ENCODE measurements at places on chromosomes 13 and 19.

GRCh38 chr19:8505680-8506401 is 3.4 kb upstream of the PRAM1 start:
- peak; percentile 74 for DNase-seq

DNA sequence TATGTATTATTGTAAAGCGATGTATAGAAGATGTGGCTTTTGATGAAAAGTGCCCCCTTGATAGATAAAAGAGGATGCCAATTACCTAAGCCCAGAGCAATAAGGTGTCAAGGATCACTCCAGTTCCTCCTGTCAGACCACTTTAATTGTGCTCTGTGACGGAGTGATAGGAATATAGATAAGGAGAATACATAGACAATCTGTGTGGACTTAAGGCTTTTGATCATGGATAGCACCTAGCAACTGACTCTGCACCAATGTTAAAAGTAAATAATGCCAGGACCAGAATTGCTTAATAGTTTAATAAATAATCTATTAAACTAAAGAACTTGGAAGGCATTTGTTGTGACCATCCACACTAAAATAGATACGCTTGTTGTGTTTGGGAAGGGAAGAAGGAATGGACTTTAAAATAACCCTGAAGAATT is 390.7 kb upstream of the ARGLU1 start:
- no peak for DNase-seq

DNA sequence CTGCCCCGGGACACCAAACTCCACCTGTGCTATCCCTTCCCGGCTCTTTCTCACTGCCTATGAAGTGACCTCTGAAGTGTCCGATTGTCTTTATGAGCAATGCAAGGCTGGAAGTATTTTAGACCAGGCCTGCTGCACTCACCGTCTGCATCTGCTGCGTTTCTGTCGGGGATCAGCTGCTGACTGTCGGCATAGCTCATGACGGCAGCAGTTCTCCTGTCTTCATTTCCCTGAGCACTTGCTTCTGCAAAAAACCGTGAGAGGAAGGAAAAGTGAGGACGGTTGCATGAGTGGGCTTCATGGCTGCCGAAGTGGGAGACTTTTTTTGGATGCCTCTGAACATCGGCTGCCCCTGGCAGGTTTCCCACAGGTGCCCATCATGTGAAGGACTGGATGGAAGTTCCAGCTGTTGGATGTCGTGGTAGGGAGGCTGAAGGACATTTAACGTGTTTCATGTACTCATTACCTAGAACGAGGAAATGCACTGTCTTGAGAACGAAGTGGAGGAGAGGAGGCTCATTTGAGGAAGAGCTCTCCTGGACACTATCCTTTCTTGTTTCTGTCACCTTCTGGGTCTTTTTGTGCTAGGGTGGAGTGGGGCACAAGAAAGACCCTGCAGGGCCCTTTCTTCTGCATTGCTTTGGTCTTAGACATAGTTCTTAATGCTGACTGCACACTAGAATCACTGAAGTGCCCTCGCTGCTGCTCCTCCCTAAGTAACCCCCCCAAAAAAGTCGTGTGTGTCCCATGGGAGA is 94.7 kb downstream of the RNASEH2B start:
- no peak for DNase-seq

GRCh38 chr13:103945836-103946235 is 879.6 kb upstream of the SLC10A2 start:
- DNase-seq = no peak

GRCh38 chr19:4342314-4342614 is 1.1 kb upstream of the MPND start:
- no peak for DNase-seq

DNA sequence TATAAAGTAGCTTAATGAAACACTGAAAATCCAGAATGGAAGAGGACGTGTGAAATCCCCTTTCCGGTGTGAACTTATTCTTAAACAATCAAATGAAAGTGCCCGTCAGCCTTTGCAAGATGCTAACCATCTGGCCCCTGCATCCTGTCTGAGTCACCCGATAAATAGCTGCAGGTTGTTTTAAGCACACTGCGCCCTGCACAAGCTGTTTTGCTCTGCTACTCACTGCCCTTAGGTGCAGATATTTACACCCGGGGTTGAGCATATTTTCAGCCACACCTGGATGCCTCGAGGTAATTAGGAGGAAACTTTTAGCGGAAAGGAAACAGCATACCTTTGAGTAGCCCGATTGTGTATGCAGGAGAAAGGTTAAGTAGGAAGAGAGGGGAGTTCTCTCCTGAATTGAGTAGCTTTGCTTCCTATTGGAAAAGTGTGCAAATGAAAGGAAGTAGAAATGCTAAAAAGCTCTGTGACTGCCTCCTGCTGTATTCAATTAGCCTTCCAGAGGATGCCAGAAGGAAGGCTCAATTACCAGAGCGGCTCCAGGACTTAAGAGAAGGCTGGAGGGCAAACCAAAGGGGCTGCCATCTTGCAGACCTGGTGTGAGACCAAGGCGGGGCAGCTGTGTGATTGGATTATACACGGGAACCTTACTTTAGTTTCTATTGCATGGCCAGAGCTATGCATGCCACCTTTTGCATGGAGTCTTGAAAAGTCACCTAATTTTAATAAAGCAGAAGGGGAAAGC is 42.5 kb downstream of the IRS2 start:
- DNase-seq = peak; percentile 13

GRCh38 chr19:57421037-57421436 is 10.1 kb downstream of the ZNF17 start:
- no peak for DNase-seq

GRCh38 chr13:40407567-40407966 is 258.9 kb downstream of the FOXO1 start:
- no peak for DNase-seq

DNA sequence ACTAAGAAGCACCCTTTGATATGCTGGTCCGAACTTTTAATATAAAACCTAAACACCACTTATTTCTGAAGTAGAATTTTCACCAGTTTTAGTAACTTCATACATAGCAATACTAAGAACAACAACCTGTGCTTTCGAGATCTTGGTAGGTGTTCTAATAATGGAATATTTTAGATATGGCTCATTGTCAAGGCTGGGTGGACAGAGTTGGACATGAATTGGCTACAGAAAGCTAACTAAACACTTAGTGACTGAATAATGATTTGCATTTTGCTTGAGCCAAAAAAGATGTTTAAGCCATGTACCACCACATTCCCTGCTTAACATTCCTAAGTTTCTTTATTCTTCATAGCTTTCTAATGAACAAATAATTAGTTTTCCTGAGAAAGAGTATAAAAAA is 344.3 kb upstream of the SGCG start:
- DNase-seq = no peak

GRCh38 chr19:34155686-34156085 is 16.6 kb upstream of the LSM14A start:
- no peak for DNase-seq

DNA sequence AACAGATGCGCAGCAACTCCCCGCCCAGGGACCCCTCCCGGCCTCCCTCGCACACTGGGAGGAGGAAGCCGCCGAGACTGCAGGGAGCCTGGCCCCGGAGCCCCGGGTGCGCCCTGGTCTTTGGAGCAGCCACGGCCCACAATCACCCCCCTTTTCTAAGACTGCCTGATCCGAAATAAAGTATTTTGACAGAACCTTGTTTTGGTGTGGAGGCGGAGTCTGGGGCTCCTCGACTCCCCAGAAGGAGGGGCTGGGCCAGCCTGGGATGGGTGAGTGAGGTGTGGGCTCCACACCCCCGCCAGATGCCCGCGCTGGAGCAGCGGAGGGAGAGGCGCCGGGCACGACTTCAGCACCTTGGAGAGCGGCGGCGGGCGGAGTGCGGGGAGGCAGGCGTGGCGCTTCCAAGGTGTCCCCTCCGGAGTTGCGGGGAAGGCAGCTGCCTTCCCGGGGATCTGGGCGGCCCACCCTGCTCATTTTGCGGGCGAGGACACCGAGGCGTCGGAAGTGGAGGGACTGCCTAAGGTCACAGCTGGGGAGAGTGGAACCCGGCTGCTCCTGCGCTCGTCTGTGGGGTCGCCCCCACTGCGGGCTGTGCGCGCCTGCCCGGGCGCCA is 9.4 kb downstream of the SIRT6 start:
- peak; percentile 59 for DNase-seq

GRCh38 chr13:23870356-23871140 is 18.7 kb downstream of the MIPEP start:
- no peak for DNase-seq

DNA sequence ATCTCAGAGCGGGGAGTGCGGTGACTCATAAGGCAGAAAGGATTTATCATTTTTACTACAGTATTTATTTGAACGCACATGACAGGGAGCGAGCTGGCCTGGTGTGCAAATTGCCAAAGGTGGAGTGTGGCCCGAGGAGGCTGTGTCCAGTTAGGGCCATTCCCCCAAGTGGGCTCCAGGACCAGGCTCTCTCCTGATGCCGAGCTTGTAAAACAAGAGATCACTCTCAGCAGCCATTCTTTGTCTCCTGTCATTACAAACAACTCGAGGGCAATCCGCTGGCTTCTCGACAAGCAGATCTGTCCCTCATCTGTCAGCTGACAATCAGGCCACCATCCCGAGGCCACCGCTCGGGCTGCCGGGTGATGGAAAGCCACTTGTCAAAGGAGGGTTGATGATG is 418.9 kb downstream of the ZNF536 start:
- no peak for DNase-seq

DNA sequence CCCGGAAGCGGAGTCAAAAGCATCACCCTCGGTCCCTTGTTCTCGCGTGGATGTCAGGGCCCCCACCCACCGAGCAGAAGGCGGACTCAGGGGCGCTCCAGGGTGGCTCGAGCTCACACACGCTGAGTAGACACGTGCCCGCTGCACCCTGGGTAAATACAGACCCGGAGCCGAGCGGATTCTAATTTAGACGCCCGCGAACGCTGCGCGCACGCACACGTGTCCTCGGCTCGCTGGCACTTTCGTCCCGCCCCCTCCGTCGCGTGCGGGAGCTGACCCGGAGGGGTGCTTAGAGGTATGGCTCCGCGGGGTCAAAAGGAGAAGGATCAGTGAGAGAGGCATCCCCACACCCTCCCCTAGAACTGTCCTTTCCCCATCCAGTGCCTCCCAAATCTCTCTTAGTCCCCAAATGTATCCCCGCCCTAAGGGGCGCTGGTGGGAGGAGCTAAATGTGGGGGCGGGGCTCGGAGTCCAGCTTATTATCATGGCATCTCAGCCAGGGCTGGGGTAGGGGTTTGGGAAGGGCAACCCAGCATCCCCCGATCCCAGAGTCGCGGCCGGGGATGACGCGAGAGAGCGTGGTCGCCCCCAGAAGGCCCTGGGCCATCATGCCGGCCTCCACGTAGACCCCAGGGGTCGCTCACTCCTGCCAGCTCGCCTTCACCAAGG is 451 bp upstream of the ICAM5 start:
- no peak for DNase-seq

DNA sequence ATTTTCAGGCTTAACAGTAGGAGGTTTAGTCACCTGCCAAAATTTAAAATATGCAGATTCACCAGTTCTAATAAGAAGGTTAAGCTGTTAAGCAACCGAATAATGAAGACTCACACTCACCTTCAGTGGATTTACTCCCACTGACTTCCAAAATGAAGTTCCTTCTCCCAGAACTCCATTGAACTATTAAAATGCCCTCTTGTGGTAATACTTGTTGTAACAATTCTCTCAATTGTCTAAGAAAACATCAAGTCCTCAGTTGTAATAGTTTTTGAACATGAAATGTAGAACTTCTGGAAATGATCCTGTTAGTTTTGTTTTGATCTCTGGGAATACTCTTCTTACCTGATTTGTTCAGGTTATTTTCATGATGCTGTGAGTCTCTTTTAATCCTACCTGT is 522.0 kb upstream of the ATXN8OS start:
- no peak for DNase-seq

GRCh38 chr13:29954082-29955028 is 103.9 kb upstream of the UBL3 start:
- no peak for DNase-seq

GRCh38 chr13:24858953-24859352 is 95.0 kb downstream of the RNF17 start:
- DNase-seq = no peak

GRCh38 chr19:54395685-54396084 is 19.6 kb upstream of the TTYH1 start:
- DNase-seq = no peak

- no peak for DNase-seq
These were observed 352.7 kb upstream of the ZNF507 start for GRCh38 chr19:31992750-31993149.

- DNase-seq = no peak
These were observed 460.3 kb downstream of the KCTD12 start for GRCh38 chr13:76425935-76426334.

- DNase-seq = no peak
These were observed 2.7 kb downstream of the KLF5 start for GRCh38 chr13:73061473-73061872.

DNA sequence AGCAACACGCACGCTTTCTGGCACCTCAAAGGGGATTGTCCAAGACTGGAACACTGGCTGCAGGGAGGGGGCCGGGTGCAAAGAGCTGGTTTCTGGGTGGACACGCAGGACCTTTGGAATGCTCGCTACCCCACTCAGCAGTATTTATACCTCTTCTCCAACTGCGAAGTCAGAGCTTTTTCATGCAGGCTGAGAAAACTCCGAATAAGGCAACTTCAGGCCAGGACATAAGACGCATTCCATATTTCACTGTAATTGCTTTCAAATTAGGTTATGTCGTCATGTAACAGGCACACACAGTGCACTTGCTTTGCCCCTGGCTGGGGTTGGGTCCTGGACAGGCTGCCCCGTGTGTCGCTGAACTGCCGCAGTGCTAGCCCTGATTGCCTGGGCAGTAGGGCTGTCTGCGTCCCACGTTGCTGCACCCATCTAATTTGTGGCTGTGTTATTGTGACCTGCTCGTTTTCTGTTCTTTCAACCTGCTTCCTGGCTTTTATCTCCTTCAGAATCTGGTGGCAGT is 44.5 kb downstream of the ACTN4 start:
- DNase-seq = no peak

DNA sequence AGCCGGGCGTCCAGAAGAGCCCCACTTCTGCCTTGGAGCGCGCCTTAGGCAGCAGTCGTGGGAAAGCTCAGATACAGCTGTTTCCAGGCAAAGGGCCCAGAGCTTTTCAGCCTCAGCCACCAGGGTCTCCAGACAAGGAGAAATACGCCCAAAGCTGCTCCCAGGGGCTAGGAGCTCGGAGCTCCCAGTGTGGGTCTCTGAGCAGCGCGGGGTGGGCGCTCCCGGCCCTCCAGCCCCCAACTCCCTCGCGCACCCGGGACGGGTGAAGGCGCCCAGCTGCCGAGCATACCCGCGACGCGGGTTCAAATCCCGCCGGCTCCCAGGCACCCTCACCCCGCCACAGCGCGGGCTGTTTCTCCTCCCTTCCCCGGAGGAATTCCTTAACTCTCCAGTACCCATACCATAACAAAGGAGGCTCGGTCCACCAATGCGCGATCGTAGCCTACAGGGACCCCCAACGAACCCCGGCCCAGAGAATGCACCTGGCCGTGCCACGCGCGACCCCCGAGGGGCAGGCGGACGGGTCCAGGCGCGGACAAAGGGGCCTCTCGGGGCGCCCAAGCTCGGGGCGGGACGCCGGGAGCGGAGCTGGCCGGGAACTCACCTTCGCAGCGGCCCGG is 507 bp downstream of the COL4A1 start:
- no peak for DNase-seq

- peak; percentile 20 for DNase-seq
These were observed 38.7 kb downstream of the C13orf46 start for GRCh38 chr13:113935001-113935844.
